Activated naive CD4-positive, alpha-beta T cell treated with anti-CD3 and anti-CD28 coated beads, Interleukin-2, amount 50 U/mL, for 16 hours (primary cell): ENCODE measurements at places on chromosomes 3 and 15.
A peak's percentile ranks its signal among the peaks of the same experiment; 100 is the strongest.

DNA sequence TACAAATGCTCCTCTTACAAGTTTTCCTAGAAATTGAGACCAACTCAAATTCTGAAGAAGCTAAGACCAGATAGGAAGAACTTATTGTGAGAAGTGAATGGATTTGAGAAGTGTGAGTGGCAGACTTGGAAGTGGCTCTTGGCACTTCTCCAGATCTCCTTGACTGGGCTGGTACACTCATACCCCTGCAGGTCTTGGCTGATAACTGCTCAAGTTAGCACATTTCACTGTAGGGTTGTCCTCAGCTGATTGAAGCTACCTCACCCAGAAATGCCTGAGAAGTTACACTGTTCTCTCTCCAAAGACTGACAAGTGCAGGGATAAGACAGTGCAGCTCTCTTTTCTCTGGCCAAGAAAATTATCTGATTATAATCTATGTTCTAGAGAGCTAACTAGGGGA lies 16.5 kb upstream of the CLDN1 start:
- no peak for DNase-seq

DNA sequence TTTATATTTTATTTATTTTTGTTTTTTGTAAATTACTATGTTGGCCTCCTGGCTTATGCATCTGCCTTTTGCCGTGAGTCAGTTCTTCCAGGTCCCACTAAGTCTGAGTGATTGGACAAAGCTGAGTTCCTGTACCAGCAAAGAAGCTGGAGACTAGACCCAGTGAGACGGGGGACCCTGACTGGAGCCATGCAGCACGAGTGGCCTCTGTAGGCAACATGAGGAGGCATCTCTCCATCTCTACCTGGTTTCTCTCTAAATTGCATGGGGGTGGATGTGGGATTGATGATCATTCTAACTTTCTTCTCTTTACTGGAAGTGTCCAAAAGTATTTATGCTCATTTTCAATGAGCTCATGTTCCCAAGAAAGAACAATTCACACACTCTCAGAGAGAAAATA lies 155.3 kb upstream of the MRPL3 start:
- no peak for DNase-seq

DNA sequence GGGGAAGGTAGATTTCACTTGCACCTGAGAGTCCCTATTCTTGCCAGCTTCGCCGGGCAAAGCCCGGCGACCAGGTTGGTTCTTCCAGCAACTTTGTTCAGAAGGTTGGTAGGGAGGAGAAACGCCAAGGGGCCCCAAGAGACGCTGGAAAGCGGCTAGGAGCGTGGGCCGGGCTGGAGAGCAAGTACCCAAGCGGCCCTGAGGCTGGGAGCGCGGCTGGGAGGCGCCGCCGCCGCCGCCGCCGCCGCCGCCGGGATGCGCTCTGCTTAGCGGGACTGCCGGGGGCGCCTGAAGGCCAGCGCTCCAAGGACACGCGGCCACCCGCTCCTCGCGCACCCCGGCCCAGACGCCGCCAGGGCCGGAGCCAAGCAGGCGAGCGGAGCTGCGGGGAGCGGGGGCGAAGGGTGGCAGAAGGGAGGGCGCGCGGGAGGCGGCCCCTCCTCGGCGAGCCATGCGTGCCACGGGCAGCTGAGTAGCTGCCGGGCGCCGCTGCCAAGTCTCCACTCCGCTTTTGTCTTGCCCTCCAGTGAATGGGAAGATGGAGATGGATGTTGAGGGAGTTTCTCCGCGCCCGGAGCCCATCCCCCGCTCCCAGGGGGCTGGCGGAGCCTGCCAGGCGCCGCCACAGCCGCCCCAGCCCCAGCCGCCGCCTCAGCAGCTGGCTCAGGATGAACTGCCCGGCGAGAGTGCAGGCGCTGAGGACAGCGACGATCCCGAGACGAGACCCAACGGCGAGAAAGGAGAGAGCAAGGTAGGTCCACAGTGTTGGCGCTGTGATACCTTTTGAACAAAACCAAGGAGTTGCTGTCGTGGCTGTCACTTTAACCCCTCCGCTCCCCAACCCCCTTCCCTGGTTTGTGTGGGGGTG lies 227.4 kb upstream of the AZI2 start:
- peak; percentile 8 for DNase-seq

GRCh38 chr15:66713843-66714508 lies 11.9 kb downstream of the SMAD6 start:
- DNase-seq = no peak

DNA sequence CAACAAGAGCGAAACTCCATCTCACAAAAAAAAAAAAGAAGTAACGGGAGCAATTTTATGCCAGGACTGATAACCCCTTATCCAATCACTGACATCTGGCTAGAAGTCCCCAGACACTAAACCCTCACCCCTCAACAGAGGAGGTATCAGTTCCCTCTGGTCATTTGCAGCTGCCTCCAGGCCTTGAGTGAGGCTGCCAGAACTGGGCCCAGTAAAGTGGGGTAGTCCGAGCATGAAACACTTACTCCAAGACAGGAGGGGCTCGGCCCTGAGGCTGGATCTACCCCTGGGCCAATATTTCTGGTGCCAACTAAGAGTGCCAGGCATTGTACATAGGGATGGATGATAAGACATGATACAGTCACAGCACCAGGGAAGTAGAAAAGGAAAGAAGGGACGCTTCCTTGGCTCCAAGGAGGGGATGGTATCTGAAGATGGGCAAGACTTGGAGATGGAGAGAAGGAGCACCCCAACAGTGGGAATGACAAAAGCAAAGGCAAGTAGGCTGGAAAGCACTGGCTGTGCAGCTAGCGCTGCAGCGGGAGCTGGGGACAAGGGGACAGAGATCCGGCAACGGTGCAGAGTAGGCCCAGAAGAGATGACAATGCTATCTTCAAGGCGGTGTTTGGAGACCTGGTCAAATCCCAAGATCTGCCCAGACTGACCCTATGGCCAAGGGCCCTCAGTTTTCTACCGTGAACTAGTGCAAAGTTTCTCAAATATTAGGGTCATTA lies 2.2 kb downstream of the XXYLT1 start:
- DNase-seq = no peak

DNA sequence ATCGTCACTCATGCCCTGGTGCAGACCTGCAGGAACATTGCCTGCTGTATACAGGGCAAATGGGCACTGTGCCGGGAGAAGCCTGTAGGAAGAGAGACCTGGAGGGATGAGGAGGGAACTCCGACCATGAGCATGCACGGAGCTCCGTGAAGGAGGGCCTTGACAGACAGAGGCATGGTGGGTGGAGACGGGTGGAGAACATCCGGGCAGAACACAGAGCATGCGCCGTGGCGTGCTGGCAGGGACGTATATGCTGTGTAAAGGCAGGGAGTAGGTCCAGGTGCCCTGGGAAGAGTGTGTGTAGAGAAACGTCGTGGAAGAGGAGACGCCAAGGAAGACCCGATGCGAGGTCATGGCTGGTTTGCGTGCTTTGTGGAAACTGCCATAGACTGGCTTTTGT lies 133.0 kb upstream of the FAN1 start:
- DNase-seq = no peak

- DNase-seq = peak; percentile 60
Measured at GRCh38 chr3:194682694-194683310, 2.9 kb upstream of the FAM43A start.

GRCh38 chr3:127789051-127789450 lies 33.3 kb downstream of the MGLL start:
- no peak for DNase-seq

GRCh38 chr3:129345971-129346370 lies 67.3 kb downstream of the HMCES start:
- DNase-seq = no peak

DNA sequence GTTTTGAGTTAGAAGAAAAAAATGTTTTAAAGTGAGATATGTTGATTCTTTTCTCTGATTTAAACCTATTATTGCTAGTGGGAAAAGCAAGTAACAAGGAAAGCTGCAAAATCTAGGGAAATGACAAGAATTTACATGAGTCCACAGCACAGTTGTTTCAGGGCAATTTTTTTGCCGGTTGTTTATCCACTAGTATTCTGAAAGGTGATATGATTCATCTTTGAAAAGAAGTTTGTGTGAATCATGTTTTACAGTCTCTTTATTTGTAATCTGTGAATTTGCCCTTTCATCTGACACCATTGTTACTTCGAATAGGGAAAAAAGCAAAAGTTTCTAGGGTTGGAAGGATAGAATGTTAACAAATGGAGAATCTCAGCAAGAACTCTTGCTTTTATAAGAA lies 894.7 kb downstream of the OTOL1 start:
- DNase-seq = no peak

- no peak for DNase-seq
Measured at GRCh38 chr3:64088408-64089205, 65.3 kb upstream of the PSMD6 start.

- DNase-seq = no peak
Measured at GRCh38 chr3:106249159-106249558, 380.3 kb upstream of the CBLB start.

DNA sequence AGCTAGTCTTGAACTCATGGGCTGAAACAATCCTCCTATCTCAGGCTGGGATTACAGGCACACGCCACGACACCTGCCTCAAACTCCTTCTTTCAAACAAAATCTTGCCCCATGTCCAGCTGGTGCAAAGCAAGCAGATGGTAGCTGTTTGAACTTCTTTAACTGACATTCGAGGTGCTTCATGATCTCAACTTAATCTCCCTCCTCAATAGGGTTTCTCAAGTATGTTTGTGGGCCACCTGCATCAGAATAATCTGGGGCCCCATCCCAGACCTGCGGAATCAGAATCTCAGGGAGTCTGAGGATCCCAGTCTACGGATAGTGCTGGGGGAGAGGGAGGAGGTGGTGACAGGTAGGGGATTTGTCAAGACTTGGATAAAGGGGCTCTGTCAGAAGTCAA lies 20.9 kb upstream of the TRH start:
- DNase-seq = no peak

DNA sequence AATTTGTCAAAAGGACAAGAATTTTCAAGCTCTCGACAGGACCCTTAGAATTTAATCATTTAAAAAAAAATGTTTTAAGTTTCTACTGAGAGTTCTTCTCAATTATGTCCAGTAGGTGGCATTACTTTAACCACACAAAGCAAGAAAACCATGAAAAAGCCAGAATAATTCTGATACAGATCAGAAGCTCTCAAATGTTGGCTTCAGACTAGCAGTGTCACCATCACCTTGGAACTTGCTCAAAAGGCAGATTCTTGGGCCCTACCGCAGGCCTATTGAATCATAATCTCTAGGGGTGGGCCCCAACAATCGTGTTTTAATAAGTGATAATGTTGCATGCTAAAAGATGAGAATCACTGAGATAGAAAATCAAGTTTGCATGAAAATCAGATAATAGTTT lies 99.5 kb upstream of the KCNMB2 start:
- no peak for DNase-seq

- no peak for DNase-seq
Measured at GRCh38 chr3:183324083-183324482, 71.0 kb downstream of the B3GNT5 start.

DNA sequence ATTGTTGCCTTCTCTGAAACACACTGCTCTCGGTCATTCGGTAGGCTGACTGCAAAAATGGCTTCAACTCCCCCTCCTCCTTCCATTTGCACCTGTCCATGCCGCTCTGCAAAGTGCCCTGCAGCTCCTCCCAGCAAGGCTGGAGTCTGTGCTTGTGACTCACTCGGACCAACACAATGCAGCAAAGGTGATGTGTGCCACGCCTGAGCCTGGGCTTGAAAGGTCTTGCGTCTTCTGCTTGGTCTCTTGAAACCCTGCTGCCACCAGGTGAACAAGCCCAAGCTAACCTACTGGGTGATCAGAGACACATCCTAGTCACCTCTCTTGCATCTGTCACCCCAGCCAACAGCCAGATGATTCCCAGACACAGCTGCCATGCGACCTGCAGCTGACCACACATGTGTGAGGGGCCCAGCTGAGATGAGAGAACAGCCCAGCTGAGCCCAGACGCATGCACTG lies 71.1 kb downstream of the MGLL start:
- DNase-seq = no peak

- no peak for DNase-seq
Measured at GRCh38 chr15:61974759-61975158, 85.5 kb downstream of the VPS13C start.
